Kidney glomerular epithelial cell (primary cell): ENCODE measurements at places on chromosomes 6 and 20.

DNA sequence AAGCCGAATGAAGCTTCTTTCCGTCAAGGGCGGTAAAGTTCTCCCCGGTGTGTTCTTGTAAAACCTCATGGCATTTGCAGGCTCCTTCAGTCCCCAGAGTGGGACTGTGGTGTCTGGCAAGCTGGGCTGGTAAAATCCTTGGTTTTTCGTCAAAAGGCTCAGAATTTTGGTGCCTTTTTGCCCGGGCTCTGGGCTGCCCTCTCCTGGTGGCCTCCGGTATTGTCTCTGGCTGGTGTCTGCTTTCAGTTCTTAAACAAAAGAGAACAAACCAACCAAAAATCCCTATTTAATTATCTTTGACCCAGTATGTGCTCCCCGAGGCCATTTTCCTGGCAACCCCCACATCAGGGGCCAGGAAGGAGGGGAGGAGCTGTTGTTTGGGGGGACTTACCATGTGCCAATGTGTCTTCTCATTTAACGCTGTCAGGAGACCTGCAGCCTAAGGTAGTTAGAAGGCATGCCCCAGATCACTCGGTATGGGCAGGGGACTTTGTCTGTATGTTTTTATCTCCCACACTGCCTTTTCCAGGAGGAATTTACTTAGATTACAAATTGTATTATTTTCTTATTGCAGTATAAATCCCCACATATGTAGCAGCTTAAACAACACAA lies 11.1 kb downstream of the CDH4 start:
- no peak for DNase-seq

- no peak for DNase-seq
Measured at GRCh38 chr6:138637822-138638221, 135.7 kb upstream of the CCDC28A start.

- DNase-seq = no peak
Measured at GRCh38 chr6:118468682-118469465, 79.2 kb upstream of the PLN start.

GRCh38 chr6:95266537-95267258 lies 310.6 kb upstream of the MANEA start:
- no peak for DNase-seq

- peak; percentile 12 for DNase-seq
Measured at GRCh38 chr6:80438772-80439171, 332.3 kb downstream of the BCKDHB start.

- no peak for DNase-seq
Measured at GRCh38 chr6:39295611-39296011, 18.6 kb downstream of the KCNK17 start.
